Activated T-helper 1 cell treated with Interleukin-2 at 50 U/mL for 16 hours (primary cell): ENCODE measurements at places on chromosomes 1 and 21.
A peak's percentile ranks its signal among the peaks of the same experiment; 100 is the strongest.

GRCh38 chr1:204703268-204703664, 17.7 kb upstream of the LRRN2 start:
- DNase-seq = no peak

DNA sequence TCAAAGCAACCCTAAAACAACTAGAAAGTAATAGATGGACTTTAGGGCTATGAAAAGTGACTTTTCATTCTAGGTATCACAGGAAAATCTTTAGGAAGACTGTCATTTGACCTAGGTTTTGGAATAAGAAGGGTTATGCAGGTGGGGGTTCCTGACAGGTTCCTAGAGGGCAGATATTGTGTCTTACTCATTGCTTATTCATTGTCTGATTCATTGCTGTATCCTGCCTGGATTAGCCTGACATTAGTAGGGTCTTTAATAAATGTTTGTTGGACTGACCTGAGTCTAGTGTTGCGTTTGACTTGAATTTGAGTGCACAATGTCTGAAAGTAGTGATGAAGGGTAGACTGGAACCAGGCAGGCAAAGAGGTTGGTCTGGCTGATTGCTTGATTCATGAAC, 6.0 kb downstream of the FNBP1L start:
- no peak for DNase-seq

DNA sequence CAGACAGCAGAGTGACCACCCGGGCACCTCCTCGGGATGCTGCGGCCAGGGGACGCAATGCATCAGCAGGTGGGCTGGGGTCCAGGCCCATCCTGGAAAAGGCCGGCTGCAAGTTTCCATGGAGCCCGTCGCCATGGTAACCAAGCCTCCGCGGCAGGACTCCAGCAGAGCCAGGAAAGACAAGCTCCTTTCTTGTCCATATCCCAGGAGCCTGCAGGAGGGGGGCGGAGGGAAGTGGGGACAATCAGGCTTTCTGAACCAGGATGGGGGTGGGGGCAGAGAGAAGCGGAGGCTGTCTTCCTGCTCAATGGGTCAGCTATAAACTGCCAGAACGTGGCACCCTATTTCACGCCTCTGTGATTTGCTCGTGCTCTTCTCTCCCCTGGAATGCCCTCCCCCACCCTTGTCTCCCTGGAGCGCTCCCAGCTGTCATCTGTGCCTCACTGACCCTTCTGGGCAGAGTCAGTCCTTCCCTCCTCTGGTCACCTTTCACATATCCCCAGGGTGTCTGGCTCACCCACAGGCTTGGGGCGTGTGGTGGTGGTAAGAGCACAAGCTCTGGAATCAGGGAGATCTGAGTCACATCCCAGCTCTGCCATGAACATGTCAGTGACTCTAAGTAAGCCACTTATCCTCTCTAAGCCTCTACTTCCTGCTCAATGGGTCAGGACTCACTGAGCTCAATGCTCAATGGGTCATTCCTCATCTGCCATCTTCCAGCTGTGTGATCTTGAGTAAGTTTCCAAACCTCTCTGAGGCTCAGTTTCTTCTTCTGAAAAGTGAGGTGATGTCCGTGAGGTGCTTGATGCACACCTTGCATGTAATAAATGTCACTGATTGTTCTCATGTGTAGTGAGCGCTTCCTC, 58.9 kb upstream of the LAPTM5 start:
- DNase-seq = no peak

DNA sequence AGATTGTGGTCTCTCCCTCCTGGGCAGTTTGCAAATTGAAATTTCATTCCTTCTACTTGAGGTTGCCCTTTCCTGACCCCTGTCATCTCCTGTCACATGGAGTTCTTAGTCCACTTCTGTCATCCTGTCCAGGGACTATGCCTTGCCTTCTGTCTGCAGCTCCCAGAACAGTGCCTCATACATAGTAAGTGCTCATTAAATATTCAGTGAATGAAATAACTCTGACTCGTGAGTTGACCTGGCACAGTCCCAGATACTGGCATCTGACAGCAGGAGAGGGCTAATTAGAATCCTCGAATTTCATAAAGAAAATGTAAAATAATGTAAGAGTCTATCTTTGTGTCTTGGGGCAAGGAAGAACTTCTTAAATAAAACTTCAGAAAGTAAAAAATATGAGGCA, 50.8 kb downstream of the CNIH3 start:
- DNase-seq = no peak

GRCh38 chr1:99606306-99606705, 39.6 kb upstream of the PALMD start:
- DNase-seq = no peak

GRCh38 chr1:201036188-201036842, 12.8 kb upstream of the KIF21B start:
- no peak for DNase-seq

GRCh38 chr1:97898948-97899347, 21.9 kb downstream of the DPYD start:
- DNase-seq = no peak

GRCh38 chr1:101267082-101267481, 30.3 kb downstream of the S1PR1 start:
- no peak for DNase-seq

DNA sequence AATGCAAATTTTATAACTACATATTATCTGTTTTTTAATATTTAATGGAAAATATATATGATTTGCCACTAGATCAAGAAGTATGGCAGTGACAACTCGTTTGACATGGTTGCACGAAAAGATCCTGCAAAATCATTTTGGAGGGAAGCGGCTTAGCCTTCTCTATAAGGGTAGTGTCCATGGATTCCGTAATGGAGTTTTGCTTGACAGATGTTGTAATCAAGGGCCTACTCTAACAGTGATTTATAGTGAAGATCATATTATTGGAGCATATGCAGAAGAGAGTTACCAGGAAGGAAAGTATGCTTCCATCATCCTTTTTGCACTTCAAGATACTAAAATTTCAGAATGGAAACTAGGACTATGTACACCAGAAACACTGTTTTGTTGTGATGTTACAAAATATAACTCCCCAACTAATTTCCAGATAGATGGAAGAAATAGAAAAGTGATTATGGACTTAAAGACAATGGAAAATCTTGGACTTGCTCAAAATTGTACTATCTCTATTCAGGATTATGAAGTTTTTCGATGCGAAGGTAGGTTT, 556 bp downstream of the IFI44 start:
- no peak for DNase-seq

GRCh38 chr1:225835856-225836255, 25.9 kb downstream of the EPHX1 start:
- no peak for DNase-seq

GRCh38 chr1:64950284-64950809, 16.0 kb downstream of the JAK1 start:
- no peak for DNase-seq

DNA sequence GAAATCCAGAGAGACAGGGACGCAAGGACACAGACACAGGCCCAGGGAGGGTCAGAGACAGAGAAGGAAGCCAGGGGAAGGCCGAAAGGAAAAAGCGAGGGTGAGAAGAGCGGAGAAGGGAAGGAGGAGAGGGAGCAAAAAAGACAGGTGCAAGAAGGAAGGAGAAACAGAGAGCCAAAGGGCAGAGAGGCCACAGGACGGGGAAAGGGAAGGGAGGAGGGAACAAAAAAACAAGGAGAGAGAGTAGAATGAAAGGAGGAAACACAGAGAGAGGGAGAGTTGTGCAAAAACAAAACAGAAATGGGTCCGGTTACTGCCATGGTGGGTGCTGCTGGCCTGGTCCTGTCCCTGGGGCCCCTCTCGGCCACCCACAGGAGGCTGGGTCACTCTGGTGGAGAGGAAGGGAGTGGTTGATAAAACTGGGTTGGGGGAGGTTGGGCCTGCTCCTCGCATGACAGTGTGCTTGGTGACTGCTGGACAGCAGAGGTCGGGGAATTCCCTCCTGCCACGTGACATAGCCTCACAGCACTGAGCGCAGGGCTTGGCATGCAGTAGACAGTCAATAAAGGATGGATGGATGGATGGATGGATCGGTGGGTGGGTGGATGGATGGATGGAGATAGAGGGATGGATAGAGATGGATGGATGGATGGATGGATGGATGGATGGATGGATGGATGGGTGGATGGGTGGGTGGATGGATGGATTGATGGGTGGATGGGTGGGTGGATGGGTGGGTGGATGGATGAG, 64.8 kb downstream of the RAP1GAP start:
- no peak for DNase-seq

DNA sequence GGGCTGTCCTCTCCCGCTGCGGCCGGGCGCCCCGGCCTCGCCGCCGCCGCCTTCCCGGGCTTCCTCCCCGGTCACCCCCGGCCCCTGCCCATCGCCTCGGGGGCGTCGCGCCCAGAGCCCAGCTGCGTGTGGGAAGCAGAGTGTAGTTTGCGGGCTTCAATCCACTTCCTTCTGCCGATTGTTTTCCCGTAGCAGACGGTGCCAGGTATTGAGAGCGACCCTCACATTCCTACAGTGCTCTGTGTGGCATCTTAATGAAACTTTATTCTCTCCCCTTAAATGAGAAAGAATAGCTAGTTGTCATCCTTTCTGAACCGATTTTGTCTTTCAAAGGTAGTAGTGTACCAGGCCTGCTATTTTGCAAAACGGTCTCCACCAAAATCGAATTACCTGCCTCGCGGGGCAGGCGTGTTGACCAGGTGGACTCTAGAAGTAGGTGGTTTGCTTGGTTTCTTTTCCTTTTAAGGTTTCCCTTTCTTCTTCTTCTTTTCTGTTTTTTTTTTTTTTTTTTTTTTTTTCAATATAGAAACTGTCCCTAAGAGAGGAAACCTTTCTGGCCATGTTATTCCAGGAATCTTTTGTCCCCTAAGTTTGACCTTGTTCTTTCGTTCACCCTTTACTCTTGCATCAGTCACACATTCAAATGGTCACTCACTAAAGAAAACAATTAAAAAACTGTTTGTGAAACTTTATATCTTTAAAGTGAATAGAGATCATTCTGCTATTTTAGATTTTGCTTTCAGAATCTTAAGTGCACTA, 881 bp downstream of the USP25 start:
- DNase-seq = no peak

DNA sequence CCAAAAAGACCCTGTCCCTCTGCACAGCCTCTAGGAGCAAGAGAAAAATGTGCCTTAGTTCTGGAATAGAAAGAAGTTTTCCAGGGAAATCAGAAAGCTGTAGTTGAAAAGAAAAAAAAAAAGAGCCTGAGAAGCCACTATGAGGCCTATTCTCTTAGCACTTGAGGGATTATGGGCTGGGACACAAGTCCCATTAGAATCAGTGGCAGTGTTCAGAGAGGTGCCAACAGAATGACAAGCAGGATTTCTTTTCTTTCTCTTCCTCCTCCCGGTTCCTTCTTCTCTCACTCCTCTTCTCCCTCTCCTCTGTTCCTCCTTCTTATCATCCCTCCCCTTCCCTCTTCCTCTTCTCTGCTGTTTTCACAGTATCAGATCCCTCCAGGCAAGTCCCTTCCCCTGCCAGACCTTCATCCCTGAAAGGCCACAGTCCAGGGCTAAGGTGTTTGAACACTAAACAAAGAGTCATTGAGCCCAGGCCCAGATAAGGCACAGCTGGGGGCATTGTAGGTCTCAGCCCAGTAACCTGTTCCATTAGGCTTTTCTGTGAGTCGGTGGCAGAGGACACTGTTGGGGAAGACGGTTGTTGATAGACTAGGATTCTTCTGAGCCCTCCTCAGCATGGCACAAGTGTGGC, 64.7 kb upstream of the LPGAT1 start:
- DNase-seq = no peak

GRCh38 chr21:27168084-27168483, 201.2 kb upstream of the ADAMTS5 start:
- DNase-seq = no peak

DNA sequence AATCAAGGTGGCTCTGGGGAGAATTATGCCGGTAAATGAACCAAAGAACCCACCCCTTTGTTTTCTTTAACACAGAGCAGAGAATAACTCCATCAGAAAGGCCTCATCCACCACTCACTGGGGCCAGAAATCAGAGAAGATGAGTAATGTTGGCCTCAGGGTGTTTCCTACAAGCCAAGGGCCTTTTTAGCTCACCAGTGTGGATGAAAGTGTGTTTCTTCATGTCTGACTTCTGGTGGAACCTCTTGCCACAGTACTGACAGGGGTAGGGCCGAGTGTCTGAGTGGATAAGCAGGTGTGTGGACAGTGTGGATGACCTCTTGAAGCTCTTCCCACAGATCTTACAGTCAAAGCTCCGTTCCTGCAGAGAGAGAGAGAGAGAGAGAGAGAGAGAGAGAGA, 8.3 kb downstream of the GFI1 start:
- no peak for DNase-seq

DNA sequence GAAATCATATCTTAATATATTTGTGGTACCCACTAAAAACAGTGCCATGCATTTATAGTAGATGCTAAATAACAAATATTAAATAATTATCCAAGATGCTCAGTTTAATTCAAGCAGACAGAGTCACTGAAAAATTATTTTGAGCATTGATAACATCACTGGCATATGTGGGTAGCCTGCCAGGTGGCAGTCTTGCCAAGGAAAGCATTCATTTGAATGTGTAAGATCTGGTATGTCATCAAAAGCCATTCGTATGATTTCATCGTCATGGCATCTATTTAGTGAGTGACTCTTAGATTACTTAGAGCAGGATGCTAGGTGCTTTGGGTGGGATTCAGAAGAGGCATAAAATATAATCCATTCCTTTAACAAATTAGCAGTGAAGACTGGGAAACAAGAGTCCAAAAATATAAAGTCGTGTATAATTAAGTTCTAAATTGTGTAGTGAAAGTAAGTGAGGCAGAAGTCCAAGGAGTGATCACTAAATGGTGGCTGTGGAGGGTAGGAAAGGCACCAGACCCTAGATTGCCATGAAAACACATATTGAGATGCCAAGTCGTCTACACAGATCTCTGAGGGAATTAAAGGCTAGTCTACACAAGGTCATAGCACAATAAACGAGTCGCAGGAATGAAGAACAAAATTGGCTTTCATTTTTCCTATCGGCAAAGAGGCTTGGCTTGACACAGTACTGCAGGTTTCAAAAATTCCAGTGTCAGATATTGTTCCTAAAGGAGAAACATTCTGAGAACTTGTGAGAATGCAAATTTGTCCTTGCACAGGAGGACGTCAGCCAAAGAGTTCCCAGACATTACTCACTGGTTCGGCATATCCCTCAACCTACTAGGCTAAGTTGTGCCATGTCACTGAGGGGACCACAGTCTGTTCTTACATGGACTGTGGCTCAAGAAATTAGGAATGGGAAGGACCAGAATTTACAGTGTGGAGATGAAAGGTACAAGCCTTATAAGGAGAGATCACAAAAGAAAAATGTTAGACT, 130.8 kb downstream of the LYPLAL1 start:
- DNase-seq = no peak

- no peak for DNase-seq
Measured at GRCh38 chr1:41840592-41841246, 78.0 kb downstream of the HIVEP3 start.

- DNase-seq = no peak
Measured at GRCh38 chr1:93629101-93630059, 52.3 kb downstream of the BCAR3 start.

DNA sequence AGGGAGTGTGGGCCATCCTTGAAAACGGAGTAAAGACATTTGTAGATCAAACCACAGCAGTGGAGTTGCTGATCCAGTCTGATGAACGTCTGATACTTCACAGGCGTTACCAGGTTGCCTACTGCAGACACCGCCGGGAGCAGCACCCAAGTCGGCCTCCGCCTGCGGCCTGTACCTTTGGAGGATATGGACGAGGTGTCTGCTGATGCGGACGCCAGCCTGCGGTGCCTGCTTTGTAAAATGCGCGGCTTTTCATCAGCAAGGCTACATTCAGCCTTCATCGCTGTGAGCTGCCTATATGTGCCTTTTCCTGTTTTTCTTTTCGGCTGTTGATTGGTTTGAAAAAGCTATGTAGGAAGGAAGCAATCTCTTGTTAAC, 16.0 kb downstream of the SLX9 start:
- DNase-seq = no peak

GRCh38 chr1:156908541-156908940, 11.9 kb upstream of the LRRC71 start:
- DNase-seq = no peak

- peak; percentile 28 for DNase-seq
Measured at GRCh38 chr1:1435106-1435903, at the start of gene VWA1. Gene VWA1 (plus strand): TSS chr1:1435690. CDS start chr1:1435749, 59 bp downstream.
